ENCODE measurements at places on chromosomes 6 and 20. TPM values are rescaled to one million over a fixed set of nuclear protein-coding genes. Genes with fewer than 3 reads are reported as not detected.

GRCh38 chr6:127737009-127737486, 160.1 kb downstream of the C6orf58 start:
- DNase-seq = no peak

DNA sequence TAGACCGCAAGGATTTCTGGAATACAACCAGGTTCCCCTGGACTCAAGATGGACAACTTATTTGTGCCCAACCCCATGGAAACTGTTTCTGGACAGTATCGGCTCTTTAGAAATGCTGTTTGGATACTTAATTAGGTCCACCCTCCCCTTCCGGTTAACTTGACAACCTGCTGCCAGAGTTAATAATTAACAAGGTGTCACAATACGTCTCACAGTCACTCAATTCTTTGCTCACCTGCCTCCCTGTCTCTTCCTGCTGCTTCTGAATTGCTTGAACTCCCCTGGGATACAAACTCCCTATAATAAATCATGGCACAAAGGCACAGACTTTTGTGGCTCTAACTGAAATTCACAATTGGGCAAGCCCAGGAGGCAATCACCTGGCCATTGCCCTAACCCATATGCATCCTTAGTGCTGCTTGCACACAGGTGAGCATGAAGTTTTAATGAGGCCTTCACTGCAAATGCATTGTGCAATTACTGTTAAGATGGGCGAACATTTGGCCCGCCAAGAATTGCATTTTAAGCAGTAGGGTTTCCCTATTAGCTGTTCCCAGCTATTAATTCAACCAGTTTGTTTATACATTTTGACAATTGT, 504.4 kb upstream of the NOX3 start:
- DNase-seq = no peak

The ID4 gene
- 9.1 TPM for total RNA-seq

DNA sequence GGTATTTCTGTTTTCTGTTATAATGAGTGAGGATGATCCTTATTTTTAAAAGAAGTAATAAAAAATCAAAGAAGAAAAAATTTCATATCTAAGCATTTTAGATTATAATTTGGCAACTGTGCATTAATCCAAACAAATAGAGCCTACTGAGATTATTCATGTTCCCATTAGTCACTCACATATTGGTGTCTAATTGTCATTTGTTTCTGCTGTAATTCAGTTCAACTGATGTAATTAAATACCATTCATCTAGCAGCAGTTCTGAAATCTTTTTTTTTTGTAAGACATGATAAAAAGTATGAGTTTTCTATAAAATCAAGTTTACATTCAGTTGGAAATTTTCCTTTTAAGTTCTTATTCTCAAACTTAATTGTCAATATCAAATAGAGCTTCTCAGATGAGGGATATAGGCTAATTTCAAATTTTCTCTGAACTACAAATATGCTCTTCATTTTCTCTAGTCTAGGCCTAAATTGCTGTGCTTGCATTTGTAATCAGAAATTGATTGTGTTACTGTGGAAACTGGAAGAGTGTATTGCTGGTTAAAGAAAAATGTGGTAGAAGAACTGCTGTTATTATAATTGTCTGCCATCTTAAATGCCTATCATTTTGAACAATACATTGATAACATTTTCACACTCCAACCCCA, 23.6 kb downstream of the PACRG start:
- DNase-seq = no peak

The C20orf144 gene
- not detected for total RNA-seq

The DPPA5 gene
- not detected for total RNA-seq

The MATN4 gene
- total RNA-seq = not detected

DNA sequence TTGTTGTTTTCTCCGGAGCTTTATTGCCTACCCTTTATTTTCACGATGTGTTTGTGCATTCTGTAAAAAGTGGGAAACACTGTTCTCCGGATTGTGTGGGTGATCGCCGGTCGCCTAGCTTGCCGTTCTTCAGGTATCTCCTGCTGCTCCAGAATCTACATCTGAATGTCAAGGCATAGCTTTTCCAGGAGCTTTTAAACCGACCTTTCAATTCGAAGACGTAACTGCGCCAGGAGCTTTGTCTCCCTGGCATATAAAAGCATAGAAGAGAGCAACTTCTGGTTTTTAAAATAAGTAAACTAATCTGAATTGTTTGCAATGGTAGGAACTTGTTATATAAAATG, 96.0 kb downstream of the HFE start:
- DNase-seq = no peak

The CPNE5 gene
- total RNA-seq = 0.99 TPM

DNA sequence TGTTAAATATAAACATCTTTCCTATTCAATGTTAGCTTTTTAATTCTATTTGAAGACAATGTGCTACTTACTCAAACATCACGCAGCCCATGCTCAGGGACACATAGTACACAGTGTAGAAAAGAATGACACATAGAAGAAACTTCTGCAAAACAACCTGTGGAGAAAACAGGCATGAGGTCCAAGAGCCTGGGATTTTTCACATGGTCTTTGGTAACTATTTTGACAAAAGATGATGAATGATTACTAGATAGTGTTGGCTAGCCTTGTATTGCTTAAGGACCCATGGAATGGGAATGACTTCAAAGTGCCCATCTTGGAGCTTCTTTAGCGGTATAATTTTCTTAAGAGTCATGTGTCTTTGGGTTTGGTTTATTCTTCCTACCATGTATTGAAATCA, 15.4 kb downstream of the TMEM244 start:
- DNase-seq = no peak

The SNAP25 gene
- total RNA-seq = 19.3 TPM
